Dermis microvascular lymphatic vessel endothelial cell (primary cell): ENCODE measurements at places on chromosomes 5 and 9. TPM values are rescaled to one million over a fixed set of nuclear protein-coding genes. Genes with fewer than 3 reads are reported as not detected.

Gene MTX3
- 5.9 and 6.2 TPM in 2 replicates for total RNA-seq

Gene SHLD3
- 2.7 TPM in 2 replicates for total RNA-seq

DNA sequence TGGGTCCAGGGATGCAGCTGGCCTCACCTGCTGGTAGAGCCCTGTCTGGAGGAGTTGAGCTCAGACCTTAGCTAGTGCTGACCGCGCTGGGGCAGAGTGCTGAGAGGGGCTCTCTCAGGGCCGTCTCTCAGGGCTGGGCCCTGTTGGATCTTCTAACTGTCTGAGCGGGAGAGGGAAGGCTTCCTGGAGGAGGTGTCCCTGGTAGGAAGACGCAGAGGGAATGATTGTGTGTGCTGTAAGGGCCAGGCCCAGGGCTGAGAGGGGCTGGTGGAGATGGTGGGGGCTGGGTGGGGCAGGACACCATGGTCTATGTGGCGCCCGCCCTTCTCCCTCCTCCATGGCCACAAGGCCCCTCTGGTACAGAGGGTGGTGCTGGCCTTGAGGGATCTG, 55.0 kb downstream of the RXRA start:
- DNase-seq = no peak

- DNase-seq = no peak
Observed at GRCh38 chr5:81006947-81007636, 46.9 kb downstream of the RASGRF2 start.

GRCh38 chr5:13866792-13867191, 77.7 kb downstream of the DNAH5 start:
- DNase-seq = peak; percentile 48

- peak; percentile 47 for DNase-seq
Observed at GRCh38 chr9:88777498-88778312, 213.6 kb upstream of the S1PR3 start.

DNA sequence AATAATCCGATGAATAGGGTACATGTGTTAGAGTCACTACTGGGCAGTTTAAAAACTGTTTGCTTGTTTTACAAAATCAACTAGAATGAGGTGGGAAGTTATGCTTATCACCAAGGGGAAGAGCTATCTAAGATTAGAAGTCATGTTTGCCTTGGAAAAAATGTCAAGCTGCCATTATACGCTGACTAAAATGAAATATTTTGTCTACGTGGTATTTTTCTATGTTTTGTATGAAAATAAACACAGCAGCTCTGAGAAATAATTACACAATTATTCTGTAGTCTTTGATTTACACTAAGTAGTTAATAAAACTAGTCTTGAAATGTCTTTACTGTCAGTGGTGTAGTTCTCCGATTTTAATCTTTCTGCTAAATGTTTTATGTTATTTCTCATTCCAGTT, 241.9 kb upstream of the TARS1 start:
- no peak for DNase-seq

GRCh38 chr9:10268531-10269485, 344.0 kb downstream of the PTPRD start:
- peak; percentile 12 for DNase-seq
